ENCODE measurements at places on chromosomes 11 and 22.

DNA sequence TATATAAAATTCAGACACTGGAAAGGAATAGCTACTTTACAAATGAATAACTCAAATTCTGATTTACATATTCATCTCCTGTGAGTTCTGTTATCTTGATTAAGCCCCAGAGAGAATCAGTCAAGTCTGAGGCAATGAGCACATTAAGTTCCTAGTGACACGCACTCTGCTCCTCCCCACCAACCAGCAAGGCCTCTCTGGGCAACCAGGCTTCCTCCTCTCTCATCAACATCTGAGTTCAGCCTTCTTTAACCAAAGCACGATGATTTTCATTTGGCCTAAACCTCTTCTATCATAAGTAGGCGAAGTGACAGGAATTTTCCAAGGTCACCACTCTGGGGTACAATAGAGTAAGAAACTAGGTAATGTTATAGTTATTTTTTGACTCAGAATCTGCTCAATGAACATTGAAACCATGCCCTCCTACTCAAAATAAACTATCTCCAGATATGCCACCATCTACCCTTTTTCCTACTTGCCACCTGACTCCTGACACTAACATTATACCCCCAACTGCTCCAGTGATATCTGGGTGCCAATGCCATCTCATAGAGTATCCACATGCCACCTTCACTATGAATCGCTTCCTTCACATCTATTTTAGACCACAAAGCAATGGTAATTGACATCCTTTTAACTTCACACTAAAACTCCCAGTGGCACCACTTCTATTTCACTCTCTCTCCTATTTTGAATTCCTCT is 114.8 kb downstream of the FAM76B start:
- no peaks in the 10 kb centered on the region for H3K27me3 ChIP-seq
- H3K36me3 ChIP-seq, result no peaks in the 10 kb centered on the region
- no peak overlapping the region for H3K27ac ChIP-seq
- H3K4me3 ChIP-seq, result no peak overlapping the region

DNA sequence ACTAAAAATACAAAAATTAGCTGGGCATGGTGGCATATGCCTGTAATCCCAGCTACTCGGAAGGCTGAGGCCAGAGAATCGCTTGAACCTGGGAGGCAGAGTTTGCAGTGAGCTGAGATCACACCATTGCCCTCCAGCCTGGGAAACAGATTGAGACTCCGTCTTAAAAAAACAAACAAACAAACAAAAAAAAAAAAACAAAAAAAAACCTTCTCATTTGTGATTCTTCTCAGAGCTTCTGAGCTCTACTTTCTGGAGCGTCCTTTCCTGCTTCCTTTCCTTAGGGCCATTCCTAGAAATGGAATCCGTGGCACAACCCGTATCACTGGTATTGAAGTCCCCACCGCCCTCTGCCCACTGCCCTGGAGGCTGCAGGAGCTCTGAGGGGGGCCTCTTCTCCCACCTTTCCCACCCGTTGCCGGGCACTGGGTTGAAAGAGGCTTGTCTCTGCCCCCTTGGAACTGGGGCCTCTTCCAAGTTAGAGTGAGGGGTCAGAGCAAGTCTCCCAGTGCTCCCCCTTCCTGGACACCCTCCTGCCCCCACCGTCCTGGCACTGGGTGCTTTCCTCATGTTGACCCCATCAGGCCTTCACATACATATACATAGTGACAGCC is 2.0 kb upstream of the SHISA8 start:
- DNase-seq, result no peak
- H3K27ac ChIP-seq, result no peak overlapping the region
- no peak overlapping the region for H3K4me3 ChIP-seq
- H3K4me1 ChIP-seq, result peaks cover 5% of the 10 kb centered on the region

GRCh38 chr11:44018829-44019228 is 29.0 kb upstream of the ACCSL start:
- H3K27ac ChIP-seq, result no peak overlapping the region
- no peak overlapping the region for H3K4me3 ChIP-seq
- H3K36me3 ChIP-seq, result no peaks in the 10 kb centered on the region
- no peak for DNase-seq
- peaks cover 14% of the 10 kb centered on the region for H3K4me1 ChIP-seq

- H3K4me3 ChIP-seq, result no peak overlapping the region
- H3K36me3 ChIP-seq, result no peaks in the 10 kb centered on the region
- H3K4me1 ChIP-seq, result no peaks in the 10 kb centered on the region
- DNase-seq, result no peak
- no peaks in the 10 kb centered on the region for H3K27me3 ChIP-seq
Measured at GRCh38 chr22:45434981-45435380, 21.5 kb downstream of the RIBC2 start.

DNA sequence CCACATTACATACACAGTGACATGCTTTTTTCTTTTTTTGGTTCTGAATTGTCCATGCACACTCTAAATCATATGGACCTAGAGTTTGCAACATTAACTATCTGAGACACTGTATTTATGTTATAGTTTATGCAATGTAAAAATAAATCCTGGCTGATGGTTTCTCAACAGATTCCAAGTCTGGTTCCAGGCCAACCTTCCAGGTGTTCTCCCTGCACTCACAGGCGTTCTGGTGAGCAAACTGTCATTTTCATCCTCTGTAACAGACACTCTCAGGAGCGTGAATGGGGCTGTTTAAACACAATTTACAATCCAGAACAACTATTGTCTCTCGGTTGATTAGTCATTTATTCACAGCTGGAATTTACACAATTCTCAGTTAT is 36.5 kb upstream of the ANKK1 start:
- no peaks in the 10 kb centered on the region for H3K36me3 ChIP-seq
- no peak overlapping the region for H3K4me3 ChIP-seq
- no peaks in the 10 kb centered on the region for H3K27me3 ChIP-seq
- H3K4me1 ChIP-seq, result no peaks in the 10 kb centered on the region

DNA sequence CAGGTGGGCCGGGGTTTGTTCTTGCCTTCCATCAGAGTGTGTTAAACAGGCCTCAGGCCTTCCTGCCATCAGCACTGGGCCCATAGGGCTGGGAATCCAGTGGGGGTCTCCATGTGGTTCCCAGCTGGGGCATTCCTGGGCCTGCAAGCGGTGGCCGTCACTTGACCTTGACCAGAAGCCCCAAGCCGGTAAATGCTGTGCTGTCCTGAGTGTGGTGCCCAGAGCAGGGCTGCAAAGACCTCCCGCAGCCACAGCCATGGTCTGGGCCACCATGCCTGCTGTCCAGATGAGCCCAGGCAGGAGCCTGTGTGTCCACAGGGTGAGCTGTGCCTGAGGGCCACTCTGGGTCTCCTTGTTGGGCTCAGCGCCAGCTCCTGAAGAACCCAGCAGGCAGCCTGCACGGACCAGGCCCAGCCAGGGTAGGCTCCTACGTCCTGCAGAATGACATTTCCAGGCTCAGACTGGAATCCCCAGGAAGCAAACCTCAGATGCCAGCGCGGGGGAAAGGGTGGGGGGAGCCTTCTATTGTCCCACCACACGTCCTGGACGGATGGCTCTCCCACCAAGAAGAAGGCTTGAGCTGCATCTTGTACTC is 117.3 kb downstream of the KCNQ1OT1 start:
- no peaks in the 10 kb centered on the region for H3K27me3 ChIP-seq
- no peak overlapping the region for H3K27ac ChIP-seq
- H3K36me3 ChIP-seq, result no peaks in the 10 kb centered on the region
- DNase-seq, result peak; percentile 31
- peaks cover 1% of the 10 kb centered on the region for H3K4me1 ChIP-seq

DNA sequence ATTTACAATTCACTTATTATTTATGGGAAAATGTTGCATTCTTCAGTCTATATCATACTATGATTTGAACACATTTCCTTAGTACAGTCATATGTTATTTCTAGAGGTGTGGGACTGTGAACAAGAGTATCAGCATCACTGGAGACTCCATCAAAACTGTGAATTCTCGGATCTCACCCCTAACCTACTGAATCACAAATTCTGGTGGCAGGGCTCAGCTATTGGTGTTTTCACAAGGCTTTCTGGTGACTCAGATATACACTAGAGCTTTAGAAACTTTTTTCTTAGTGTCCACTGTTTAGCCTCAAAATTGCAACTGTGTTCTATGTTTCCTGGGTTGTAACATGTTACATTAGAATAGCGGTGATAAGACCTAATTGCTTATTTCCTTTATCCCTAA is 352.9 kb upstream of the DDI1 start:
- no peak overlapping the region for H3K27ac ChIP-seq
- H3K4me3 ChIP-seq, result no peak overlapping the region

- H3K4me3 ChIP-seq, result no peak overlapping the region
- no peaks in the 10 kb centered on the region for H3K4me1 ChIP-seq
- no peak for DNase-seq
- H3K27ac ChIP-seq, result no peak overlapping the region
Measured at GRCh38 chr22:35057155-35057554, 8.8 kb upstream of the ISX start.

DNA sequence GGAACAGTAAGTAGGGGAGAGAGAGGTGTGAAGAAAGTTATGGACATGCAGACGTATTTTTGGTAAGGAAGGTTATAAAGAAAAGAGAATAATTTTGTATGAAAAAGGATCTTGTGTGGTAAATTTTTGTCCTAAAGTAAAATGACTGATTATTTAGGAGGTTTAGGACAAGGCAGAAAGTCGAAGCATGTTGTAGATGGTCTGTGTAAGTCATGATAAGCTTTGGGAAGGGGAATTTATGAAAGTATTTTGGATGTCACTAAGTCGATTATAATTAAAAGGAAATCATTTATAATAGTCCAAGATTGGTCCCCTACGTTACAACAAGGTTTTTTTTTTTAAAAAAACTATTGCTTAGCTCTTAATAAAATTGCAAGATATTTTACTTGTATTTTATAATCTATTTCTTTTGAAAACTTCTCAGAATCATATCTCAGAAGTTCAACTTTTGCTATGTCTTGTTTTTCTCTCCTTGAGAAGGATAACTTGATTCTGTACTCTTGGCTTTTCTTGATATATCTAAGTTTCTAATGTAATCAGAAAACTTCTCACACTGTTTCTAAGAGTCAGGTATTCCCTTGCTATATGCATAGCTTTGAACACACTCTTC is 10.9 kb upstream of the CABP2 start:
- peaks cover 6% of the 10 kb centered on the region for H3K4me1 ChIP-seq
- H3K27me3 ChIP-seq, result no peaks in the 10 kb centered on the region
- H3K4me3 ChIP-seq, result no peak overlapping the region
- no peak for DNase-seq

DNA sequence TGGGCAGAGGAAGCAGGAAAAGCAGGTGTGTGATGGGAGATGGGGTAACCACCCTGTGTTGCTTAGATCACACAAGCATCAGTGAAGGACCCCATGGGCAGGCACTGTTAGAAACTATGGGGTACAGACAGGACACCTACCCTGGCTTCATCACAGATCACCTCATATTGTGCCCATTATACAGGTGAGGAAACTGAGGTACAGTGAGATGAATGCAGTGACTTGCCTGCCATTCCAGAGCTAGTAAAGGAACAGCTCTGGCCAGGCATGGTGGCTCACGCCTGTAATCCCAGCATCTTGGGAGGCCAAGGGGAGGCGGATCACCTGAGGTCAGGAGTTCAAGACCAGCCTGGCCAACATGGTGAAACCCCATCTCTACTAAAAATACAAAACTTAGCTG is 5.9 kb upstream of the MARK2 start:
- no peaks in the 10 kb centered on the region for H3K4me1 ChIP-seq
- H3K36me3 ChIP-seq, result no peaks in the 10 kb centered on the region
- H3K4me3 ChIP-seq, result no peak overlapping the region
- no peaks in the 10 kb centered on the region for H3K27me3 ChIP-seq
- DNase-seq, result no peak

GRCh38 chr22:19240813-19241592 is 50.5 kb downstream of the CLTCL1 start:
- no peak overlapping the region for H3K27ac ChIP-seq
- no peaks in the 10 kb centered on the region for H3K4me1 ChIP-seq
- H3K27me3 ChIP-seq, result no peaks in the 10 kb centered on the region
